ENCODE measurements at places on chromosomes 5 and 9.

DNA sequence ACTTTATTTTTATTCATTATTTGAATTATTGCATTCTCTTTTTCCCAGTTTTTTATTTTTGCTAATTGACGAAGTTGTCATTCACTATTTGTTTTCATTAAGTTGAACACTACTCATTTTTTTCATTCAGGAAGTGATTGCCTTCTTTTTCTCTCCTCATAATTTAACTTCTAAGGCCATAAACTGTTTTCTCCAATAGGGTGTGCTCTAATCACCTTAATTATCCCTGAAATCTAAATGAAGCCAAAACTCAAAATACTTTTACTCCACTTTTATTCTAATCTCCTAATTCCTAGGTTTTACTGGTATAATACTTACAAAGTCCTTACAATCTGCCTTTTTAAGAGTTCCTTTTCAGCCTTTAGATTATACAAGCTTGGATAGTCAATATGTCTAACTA, 2.9 kb upstream of the OR13C2 start:
- DNase-seq, result no peak

GRCh38 chr9:8677741-8678140, 878.2 kb upstream of the DMAC1 start:
- no peak for DNase-seq

DNA sequence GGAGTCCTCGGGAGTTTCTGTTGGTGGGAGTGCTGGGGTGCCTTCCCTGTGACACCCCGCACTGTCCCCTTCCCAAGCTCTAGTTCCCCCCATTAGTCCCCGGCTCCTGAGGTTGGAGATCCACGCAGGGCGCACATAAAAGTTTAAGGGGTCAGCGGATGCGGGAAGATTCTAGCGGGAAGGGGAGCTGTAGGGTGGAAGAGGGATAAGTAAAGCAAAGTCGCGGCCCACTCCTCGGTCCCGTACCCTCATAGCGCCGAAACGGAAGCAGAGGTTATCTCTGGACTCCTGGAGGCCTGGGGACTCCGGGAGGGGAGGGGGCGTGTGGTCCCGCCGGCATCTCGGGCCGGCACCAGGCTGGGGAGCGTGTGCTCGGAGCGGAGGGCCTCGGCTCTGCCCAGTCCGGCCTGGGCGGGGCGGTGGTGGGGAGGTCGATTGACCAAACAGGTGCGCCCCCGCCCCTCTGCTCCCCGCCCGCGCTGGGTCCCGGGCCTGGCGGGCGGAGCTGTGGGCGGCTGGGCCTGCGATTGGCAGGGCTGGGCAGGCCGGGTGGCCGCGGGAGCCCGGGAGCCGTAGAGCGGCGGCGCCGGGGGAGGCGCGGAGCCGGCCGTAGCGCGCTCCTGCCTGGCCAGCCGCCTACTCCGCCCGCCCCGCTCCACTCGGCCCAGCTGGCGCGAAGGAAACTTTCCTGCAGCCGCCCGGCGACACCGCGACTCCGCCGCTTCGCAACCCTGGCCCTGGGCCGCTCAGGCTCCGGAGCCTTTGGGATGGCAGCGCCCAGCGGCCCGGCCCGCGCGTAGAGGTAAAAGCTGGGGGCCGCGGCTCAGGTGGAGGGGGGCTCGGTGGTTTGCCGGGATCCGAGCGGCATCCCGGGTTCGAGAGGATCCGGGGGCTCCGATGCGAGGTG, 52.2 kb upstream of the DAB2IP start:
- DNase-seq, result peak; percentile 90

DNA sequence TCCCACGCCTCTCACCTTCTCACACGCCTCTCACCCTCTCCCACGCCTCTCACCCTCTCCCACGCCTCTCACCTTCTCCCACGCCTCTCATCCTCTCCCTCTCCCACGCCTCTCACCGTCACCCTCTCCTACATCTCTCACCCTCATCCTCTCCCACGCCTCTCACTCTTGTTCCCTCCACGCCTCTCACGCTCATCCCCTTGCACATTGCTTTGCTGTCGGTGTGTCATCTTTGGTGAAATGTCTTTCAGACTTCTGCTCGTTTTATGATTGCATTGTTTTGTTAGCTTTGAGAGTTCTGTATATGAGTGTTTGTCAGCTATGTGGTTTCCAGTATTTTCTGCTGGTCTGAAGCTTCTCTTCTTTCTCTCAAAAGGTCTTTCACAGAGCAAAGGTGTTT, 102.7 kb downstream of the EHMT1 start:
- DNase-seq, result no peak

DNA sequence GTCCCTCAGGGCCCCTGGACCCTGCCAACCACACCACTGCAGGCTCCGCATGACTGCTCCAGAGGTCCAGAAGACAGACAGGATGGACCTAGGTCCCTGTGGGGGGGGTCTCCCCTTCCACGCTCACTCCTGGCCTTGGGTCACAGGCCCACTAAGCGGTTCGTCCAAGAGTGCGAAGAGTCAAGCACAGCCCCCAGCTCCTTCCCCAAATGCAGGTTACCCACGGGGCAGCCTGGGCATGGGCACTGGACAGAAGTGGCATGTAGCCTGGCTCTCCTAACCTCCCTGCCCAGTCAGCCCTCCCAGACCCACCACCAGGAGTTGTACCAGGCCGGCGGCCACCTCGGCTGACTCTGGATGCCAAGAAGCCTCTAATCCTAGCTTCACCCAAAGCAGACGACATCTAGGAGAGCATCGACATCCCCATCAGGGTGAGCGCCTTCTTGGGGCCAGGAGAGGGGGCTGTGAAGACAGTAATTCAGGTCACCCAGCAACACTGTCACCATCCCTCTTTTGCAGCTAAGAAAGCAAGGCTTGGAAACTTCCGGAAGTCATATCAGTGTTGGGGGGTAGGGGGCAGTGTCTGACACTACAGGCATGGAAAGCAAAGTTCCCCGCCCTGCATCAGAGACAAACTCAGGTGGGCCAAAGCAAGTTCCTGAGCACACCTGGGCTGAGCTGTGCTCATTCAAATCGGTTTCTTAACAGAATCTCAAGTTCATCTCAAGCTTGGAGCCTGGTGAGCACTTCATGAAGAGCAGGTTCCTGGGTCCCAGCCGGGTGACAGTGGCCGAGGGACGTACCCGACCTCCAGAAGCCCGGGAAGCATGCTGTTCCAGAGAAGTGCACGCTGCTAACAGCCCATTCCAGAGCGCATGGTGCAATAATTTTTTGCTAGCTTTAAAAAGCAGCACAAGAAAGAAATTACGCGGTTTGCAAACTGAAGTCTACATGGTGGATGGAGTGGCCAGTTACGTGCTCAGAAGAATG, 68.7 kb downstream of the SEMA4D start:
- DNase-seq, result no peak

DNA sequence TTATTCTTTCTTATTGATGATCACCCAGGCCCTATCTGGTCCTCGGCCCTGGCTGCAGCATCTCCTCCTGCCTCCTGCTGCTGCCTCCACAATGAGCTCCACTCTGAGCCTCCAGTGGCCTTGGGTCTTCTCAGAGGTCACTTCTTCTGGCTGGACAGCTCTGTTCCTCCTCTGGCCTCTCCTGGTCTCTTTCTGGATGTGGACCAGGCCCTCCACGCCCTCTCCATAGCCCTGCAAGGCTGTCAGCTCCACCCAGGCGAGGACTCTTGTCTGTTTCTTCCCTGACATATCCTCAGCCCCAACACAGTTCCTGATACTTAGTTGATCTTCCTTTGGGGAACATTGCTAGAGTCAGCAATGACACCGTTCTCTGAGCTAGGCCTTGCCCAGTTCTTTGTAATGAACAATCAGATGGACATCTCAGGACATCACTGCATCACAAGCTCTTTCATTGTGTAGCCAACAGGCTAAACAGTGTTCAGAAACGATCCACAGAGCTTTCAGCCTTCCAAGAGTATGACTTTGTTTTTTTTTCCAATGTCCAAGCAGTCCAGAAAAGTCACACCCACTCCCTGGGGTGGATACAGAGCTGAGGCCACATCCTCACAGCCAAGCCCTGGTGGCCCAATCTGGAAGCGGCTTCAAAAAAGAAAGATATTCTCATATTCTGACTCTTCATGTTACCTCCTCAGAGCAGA, 62.5 kb upstream of the DNAH5 start:
- DNase-seq, result no peak

- DNase-seq, result no peak
Measured at GRCh38 chr5:14574891-14575508, 6.6 kb upstream of the OTULINL start.

GRCh38 chr9:101176384-101176783, 147.9 kb downstream of the PLPPR1 start:
- no peak for DNase-seq

Measured in urothelium cell line (cell line).